Tibial nerve (tissue), 4 donors: ENCODE measurements at places on chromosomes 1 and 21. TPM values are rescaled to one million over a fixed set of nuclear protein-coding genes. Genes with fewer than 3 reads are reported as not detected.
A peak's percentile ranks its signal among the peaks of the same experiment; 100 is the strongest.

- no peaks in the 10 kb centered on the region for H3K4me1 ChIP-seq
- H3K4me3 ChIP-seq, result no peak overlapping the region
- no peaks in the 10 kb centered on the region for H3K27me3 ChIP-seq
- no peak overlapping the region for H3K27ac ChIP-seq
- no peak for DNase-seq
- no peaks in the 10 kb centered on the region for H3K36me3 ChIP-seq
Observed at GRCh38 chr1:237287876-237288521, 246.0 kb downstream of the RYR2 start.

- H3K4me1 ChIP-seq, result no peaks in the 10 kb centered on the region
- H3K4me3 ChIP-seq, result no peak overlapping the region
- no peak overlapping the region for H3K27ac ChIP-seq
- H3K36me3 ChIP-seq, result no peaks in the 10 kb centered on the region
Observed at GRCh38 chr21:41653954-41654491, 112.8 kb downstream of the RIPK4 start.

DNA sequence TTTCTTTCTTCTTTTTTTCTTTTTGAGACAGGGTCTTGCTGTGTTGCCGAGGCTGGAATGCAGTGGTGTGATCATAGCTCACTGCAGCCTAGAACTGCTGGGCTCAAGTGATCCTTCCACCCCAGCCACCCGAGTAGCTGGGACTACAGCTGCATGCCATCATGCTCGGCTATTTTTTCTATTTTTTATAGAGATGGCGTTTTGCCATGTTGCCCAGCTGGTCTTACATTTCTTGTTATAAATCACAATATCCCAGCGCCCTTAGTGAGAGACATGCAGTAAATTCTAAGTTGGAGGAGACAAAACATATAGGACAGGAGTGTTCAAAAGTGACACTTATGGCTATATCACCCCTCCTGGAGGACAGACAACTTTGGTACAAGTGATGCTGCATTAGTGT is 31.3 kb upstream of the ACTN2 start:
- no peaks in the 10 kb centered on the region for H3K36me3 ChIP-seq
- no peak overlapping the region for H3K27ac ChIP-seq
- no peaks in the 10 kb centered on the region for H3K27me3 ChIP-seq
- H3K4me3 ChIP-seq, result no peak overlapping the region
- no peaks in the 10 kb centered on the region for H3K4me1 ChIP-seq
- DNase-seq, result no peak

DNA sequence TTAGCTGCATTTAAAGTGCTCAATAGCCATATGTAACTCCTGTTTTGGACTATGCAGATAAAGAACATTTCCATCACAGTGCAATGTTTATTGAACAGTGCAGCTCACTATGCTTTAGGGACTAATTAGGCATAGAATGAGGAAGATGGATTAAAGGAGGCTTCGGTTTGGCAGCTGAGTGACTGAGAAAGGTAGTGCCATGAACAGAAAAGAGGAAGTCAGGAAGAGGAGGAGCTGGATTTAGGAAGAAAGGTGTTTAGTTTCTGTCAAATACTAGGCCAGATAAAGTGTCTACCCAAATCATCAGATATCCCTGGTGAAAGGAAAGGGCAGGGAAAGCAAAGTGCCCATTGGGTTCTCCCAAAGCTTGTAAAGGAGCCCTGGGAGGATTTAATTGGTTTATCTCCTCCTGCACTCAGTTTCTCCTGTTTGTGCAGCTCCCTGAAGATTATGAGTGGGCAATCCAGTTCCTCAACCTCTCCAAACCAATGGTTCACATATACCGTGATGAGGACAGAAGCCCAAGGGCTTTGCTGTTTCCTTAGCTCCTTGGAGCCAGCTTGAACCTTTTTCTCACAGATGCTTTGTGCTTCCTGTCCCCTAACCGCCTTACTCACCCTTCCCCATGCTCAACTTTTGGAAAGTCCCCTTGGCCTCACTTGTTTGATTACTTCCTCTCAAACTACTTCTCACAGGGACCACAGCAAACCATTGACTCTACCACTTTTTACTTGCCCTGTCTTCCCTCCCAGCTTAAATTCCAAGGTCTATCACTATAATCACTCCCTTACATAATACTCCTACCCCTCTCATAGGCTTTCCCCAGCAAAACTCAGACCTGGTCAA is 3.5 kb upstream of the RAP1A start:
- peaks cover 16% of the 10 kb centered on the region for H3K4me1 ChIP-seq
- no peaks in the 10 kb centered on the region for H3K36me3 ChIP-seq
- H3K4me3 ChIP-seq, result no peak overlapping the region
- no peak overlapping the region for H3K27ac ChIP-seq
- DNase-seq, result no peak

GRCh38 chr1:73674945-73675561 is 522.9 kb downstream of the LRRIQ3 start:
- no peaks in the 10 kb centered on the region for H3K36me3 ChIP-seq
- no peak overlapping the region for H3K4me3 ChIP-seq
- H3K27me3 ChIP-seq, result no peaks in the 10 kb centered on the region
- H3K4me1 ChIP-seq, result no peaks in the 10 kb centered on the region
- DNase-seq, result no peak
- H3K27ac ChIP-seq, result no peak overlapping the region

DNA sequence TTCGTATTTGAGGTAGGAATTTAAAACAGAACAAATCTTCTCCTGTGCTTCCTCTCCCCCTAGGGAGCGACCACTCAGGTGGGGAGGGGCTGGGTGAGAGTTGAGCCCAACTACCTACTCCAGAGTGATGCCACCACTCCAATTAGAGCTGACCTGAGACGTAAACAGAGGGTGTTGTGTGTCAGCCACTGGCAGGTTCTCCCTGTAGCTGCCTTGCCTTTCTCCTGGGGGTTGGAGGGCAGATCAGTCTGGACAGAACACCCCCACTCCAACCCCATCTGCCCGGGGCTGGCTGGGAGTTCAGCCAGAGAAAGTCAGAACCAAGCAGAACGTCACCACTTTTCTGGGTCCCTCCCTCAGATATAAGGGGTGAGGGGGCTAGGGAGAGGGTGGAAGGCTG is 2.0 kb downstream of the HPDL start:
- H3K27me3 ChIP-seq, result no peaks in the 10 kb centered on the region
- H3K4me3 ChIP-seq, result no peak overlapping the region
- H3K36me3 ChIP-seq, result no peaks in the 10 kb centered on the region
- peak overlapping the region; percentile 26 for H3K27ac ChIP-seq
- DNase-seq, result no peak

- H3K27ac ChIP-seq, result no peak overlapping the region
- DNase-seq, result no peak
- H3K4me1 ChIP-seq, result no peaks in the 10 kb centered on the region
- H3K27me3 ChIP-seq, result no peaks in the 10 kb centered on the region
Observed at GRCh38 chr1:22131875-22132486, 10.9 kb downstream of the WNT4 start.

- H3K36me3 ChIP-seq, result no peaks in the 10 kb centered on the region
- no peaks in the 10 kb centered on the region for H3K27me3 ChIP-seq
- no peak overlapping the region for H3K4me3 ChIP-seq
- no peaks in the 10 kb centered on the region for H3K4me1 ChIP-seq
Observed at GRCh38 chr1:43776043-43776761, 68.9 kb downstream of the ST3GAL3 start.

- no peak for DNase-seq
- no peaks in the 10 kb centered on the region for H3K27me3 ChIP-seq
- H3K4me3 ChIP-seq, result no peak overlapping the region
- peaks cover 7% of the 10 kb centered on the region for H3K4me1 ChIP-seq
Observed at GRCh38 chr1:221439747-221440501, 302.0 kb downstream of the DUSP10 start.

GRCh38 chr1:219210067-219210466 is 36.4 kb downstream of the LYPLAL1 start:
- H3K27me3 ChIP-seq, result no peaks in the 10 kb centered on the region
- no peaks in the 10 kb centered on the region for H3K4me1 ChIP-seq
- no peak overlapping the region for H3K4me3 ChIP-seq

DNA sequence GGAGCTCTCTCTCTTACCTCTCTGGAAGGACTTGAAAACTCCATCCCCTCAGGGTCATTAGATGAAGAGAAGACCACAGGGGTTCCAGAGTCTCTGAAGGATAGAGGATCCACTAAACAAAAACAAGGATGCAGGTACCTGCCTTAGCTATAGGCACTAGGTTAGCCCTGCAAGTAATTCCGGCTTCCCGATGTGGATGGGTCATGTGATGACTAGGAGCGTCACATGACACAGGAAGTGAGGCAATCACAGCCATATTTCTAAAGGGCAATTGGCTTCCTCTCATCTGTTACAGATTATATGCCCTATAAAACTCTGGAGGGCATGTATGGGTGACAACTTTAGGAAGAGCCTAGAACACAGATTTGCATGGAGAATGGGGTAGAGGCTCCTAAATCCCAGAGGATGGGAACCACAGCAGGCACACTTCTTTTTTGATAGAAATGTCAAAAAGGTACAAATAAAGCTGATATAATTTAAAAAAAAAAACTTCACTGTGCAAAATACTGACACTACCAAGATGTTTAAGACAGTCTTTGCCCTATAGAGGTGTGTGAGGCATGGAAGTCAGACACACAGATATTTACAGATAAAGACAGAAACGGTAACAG is 14.1 kb downstream of the ENTREP3 start:
- DNase-seq, result peak; percentile 65
- peaks cover 34% of the 10 kb centered on the region for H3K36me3 ChIP-seq
- H3K4me1 ChIP-seq, result peaks cover 15% of the 10 kb centered on the region
- H3K27me3 ChIP-seq, result no peaks in the 10 kb centered on the region

DNA sequence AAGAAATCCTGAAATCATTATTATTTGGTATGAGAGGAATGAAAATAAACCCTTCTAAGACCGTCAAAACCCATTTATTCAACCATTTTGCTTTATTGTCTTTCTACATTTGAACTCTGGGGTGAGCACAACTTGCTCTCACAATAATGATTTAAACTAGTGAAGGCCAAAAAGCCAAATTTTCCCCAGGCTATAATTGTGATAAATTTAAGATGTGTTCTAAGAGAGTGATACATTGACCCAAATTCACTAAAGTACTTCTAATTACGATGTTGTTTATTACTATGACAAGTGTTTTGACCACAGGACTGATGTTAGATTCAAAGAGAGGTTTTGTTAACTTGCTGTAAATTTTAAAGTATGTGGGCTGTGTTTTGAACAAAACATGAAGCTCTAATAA is 670.9 kb upstream of the NR5A2 start:
- no peaks in the 10 kb centered on the region for H3K27me3 ChIP-seq
- H3K4me1 ChIP-seq, result no peaks in the 10 kb centered on the region
- no peak overlapping the region for H3K4me3 ChIP-seq
- H3K36me3 ChIP-seq, result no peaks in the 10 kb centered on the region
- no peak overlapping the region for H3K27ac ChIP-seq
- DNase-seq, result no peak

DNA sequence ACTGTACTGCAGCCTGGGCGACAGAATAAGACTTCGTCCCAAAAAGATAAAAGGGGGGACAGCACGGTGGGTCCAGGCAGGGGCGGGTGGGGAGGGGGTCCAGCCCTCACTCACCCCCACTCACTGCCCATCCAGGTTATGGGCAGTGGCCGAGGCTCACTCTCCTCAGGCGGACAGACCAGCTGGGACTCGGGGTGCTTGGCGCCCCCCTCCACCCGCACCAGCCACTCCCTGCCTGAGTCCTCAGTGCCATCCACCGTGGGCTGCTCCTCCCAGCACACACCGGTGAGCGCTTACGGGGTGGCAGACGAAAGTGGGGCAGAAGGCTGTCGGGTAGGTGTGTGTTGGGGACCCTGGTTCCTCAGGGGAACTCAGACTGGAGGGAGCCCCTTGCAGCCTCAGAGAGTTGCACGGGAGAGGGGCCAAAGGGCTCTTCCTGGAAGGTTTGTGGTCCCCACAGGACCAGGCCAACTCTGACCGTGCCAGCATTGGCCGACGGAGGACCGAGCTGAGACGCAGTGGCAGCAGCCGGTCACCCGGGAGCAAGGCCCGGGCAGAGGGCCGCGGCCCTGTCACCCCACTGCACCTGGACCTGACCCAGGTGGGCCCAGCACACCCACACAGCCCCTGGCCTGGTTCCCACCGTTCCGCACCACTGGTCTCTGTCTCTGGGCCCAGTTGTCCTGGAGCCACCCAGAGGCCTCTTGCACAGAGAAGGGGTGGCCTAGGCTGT is 6.6 kb downstream of the PLEKHN1 start:
- no peaks in the 10 kb centered on the region for H3K36me3 ChIP-seq
- H3K27ac ChIP-seq, result no peak overlapping the region
- no peak overlapping the region for H3K4me3 ChIP-seq
- peaks cover 2% of the 10 kb centered on the region for H3K27me3 ChIP-seq
- H3K4me1 ChIP-seq, result peaks cover 8% of the 10 kb centered on the region
- DNase-seq, result no peak

Gene HES2
- not detected for total RNA-seq

Gene NR1I3
- not detected for total RNA-seq

Gene ZSWIM5
- 2.5 TPM for total RNA-seq

Gene GOLT1A
- not detected for total RNA-seq

Gene CASZ1
- total RNA-seq, result 1.7 TPM

Gene HEYL
- total RNA-seq, result 16.9 TPM

Gene PMVK
- 11.8 TPM for total RNA-seq

Gene LRRC39
- total RNA-seq, result 0.39 TPM

Gene CLEC20A
- total RNA-seq, result 4.6 TPM

Gene OR2L5
- total RNA-seq, result not detected

Gene MMP23B
- 1.2 TPM for total RNA-seq

Gene RAB7B
- total RNA-seq, result 0.78 TPM

Gene DNASE2B
- not detected for total RNA-seq
